ENCODE measurements at places on chromosomes 5 and 9.

DNA sequence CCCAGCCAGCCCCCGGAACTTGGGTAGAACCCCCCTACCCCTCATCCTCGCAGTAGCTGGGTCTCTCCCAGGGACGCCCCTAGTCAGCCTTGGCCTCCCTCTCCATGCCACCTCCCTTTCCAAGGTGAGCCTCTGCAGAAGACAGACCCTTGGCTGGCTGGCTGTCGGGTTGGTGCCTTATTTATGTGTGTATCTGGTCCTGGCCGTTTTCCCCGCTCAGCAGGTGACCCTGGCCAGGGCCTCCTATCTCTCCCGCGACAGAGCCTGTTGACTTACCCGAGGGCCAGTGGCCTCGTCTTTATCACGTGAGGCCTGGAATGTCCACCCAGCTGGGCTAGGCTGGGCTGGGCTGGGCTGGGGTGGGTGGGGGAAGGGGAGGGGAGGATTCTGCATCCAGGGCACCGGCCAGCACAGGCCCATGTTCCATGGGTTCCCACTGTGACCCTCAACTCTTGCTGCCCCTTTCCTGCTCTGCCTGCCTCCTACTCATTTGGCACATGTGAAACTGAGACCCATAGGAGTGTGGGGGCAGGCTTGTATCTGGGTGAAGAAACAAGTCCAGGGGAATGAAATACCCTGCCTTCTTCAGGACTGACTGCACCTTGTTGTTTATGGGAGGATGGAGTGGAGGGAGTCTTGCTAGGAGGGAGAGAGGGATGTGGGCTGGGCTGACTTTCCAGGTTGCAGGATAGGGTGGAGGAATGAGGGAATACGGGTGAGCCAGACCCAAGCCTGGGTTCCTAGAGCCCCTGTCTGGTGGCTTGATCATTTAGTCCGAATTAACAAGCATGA is 3.1 kb downstream of the CXXC5 start:
- no peak for DNase-seq

GRCh38 chr5:90503596-90503995 is 25.8 kb downstream of the LYSMD3 start:
- no peak for DNase-seq

- peak; percentile 68 for DNase-seq
These were observed 27.6 kb downstream of the IL7R start for GRCh38 chr5:35884191-35884769.

GRCh38 chr5:127298036-127298429 is 7.4 kb downstream of the MEGF10 start:
- no peak for DNase-seq

DNA sequence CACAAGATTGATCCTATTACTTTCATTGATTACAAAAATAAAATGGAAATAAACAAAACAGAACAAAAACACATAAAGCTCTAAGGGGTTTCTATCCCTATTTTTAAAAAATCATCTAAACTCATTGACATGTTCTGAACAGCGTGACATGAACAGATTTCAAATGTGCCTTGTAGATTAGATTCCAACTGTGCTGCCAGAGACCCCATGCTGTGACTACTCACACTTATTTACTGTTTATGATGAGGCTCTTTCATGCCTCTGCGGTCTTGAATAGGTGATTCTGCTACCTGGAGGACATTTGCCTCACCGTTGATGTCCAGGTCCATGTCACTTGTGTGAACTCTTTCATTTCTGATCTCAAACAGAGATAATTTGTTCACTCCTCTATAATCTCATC is 990.2 kb downstream of the CDH12 start:
- no peak for DNase-seq

- DNase-seq = no peak
These were observed 80.7 kb upstream of the MPDZ start for GRCh38 chr9:13360188-13360587.

GRCh38 chr5:111069839-111070238 is 1.7 kb upstream of the TSLP start:
- DNase-seq = no peak

DNA sequence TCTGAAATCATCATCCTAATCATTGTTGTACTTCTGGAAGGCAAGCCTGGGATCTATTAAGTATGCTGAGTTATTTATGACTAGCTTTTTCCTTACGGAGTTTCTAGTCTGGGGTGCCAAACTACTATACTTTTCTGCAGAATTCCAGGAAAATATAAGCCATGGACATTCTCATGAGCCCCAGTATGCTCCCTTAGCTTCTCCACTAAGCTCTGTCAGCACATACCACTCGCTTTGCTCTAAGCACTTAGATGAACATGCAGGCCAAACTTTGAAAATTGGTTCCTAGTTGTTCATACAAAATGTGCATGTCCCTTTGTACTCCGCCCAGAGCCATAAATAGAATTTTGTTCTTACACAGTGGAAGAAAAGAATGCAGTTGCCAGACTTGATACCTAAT is 284.6 kb downstream of the ARRDC3 start:
- no peak for DNase-seq

DNA sequence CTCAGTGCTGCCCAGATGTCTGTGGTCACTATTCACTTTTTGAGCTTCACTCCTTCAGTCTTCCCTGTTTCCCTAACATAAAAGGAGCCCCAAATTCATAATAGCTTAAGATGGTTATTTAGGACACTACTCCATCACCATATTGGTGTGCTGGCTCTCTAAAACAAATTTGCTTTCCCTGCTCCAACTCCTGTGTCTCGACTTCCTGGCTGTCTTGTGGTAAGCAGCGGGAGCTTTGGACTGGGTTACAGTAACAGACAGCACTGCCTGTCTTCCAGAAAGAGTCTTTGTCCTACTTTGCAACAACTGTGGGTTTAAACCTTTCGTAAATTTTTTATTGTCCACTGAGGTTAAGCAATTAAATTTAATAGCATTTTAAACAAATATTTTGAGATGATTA is 389.4 kb downstream of the CDH9 start:
- no peak for DNase-seq

- DNase-seq = no peak
These were observed 636.2 kb upstream of the CCNG1 start for GRCh38 chr5:162801235-162801634.

DNA sequence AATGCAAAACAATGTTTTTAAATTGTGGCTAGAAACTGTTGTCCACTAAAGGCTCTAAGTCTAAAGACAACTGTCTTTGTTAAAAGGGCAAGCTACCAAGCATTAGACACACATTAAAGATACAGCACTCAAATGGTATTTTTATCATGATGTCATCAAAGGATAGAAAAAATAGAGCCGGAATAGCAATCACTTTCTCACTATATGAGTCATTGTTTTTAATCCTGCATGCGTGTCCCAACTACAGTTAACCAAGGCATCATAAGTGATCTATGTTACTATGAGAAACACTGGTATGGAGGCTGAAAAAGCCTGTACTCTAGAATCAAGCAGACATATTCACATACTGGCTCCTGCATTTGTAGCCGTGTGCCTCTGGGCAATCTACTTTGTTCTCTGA is 1.9 kb upstream of the PJA2 start:
- peak; percentile 92 for DNase-seq

DNA sequence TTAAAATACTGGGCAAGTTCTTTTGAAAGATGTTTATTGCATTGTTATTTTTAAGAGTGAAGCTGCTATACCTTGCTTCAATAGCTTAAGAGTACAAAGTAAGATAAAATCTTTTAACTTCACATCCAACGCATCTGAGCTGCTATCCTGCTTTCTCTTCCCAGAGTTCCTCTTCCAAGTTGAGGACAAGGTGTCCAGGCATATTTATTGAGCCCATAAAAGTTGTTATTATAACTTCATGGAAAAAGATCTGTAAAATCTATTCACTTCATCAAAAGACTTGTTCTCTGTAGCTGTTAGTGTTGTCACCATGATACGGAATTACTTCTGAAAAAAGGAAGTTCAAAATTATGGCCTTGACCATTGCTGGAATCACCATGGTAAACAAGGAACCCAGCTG is 306.2 kb upstream of the ELAVL2 start:
- no peak for DNase-seq

DNA sequence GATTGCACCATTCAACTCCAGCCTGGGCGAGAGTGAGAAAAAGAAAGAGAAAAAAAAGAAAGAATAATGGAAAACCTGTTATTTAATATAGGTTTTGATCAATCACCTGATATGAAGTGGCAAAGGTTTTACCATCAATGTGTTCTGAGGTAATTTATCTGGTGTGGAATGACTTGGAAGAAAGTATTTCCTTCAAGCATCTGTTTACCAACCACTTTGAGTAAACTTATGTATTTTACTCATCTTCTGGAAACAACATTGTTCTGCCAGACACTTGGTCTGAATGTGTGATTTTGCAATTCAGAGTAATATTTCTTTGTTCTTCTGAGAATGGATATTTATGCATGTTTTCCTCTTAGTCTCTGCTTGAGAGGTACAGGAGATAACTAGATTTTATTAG is 24.3 kb downstream of the KIF2A start:
- DNase-seq = no peak

- no peak for DNase-seq
These were observed 117.5 kb upstream of the MTAP start for GRCh38 chr9:21684831-21685362.

- peak; percentile 84 for DNase-seq
These were observed 203.0 kb upstream of the TUT7 start for GRCh38 chr9:86557063-86557766.

DNA sequence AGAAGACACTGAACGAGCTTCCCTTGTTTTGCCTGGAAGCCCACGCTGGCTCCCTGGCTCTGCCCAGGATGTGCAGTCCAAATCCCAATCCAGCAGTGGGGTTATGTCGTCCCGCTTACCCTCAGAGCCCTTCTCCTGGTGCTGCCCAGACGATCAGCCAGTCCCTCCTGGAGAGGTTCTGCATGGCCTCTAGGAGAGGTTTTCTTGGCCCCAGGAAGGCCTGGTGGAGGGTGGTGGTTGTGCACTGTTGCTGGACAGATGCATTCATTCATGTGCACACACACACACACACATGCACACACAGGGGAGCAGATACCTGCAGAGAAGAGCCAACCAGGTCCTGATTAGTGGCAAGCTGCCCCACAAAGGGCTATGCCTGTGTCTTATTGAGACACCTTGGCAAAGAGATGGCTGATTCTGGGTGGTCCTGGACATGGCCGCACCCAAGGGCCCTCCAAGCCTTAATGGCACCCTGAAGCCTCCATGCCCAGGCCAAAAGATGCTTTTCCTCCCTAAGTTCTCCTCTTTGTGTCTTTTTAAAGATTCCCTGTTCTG is 10.5 kb upstream of the OLFM1 start:
- DNase-seq = no peak

DNA sequence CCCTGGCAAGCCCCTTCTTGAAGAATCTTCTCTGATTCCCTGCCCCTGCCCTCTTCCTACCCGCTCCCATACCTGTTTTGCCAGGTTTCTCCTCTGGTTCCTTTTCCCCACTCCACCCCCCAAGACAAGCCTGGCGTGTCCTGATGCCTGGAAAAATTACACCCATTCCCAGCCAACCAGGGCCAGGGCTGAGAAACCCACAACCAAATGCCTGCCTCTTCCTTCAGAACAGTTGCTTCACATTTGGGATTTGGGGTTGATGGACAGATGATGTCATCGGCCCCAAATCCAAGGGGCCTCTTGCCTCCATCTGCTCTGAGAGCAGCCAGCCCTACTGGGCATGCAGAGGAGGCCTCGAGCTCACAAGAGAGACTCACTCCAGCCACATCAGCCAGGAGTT is 8.8 kb upstream of the NEK6 start:
- DNase-seq = no peak

DNA sequence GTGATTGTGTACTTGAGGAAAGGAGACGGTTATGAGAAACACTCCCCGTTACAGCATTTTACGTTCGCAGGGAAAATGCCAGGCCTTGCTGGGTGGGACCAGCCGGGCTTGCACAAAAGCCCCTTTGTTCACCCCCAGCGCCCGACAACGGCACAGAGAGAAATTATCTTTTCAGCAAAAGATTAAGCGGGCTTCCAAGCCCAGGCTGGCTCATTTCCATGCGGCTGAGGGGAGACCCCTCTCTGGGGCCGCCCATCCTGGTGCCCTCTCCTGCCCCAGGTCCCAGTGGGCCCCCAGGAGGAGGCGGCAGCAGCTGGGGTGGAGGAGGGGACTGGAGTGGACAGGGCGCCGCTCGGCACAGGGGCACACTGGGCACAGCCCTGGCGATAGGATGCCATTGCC is 50.8 kb upstream of the NOTCH1 start:
- DNase-seq = no peak

DNA sequence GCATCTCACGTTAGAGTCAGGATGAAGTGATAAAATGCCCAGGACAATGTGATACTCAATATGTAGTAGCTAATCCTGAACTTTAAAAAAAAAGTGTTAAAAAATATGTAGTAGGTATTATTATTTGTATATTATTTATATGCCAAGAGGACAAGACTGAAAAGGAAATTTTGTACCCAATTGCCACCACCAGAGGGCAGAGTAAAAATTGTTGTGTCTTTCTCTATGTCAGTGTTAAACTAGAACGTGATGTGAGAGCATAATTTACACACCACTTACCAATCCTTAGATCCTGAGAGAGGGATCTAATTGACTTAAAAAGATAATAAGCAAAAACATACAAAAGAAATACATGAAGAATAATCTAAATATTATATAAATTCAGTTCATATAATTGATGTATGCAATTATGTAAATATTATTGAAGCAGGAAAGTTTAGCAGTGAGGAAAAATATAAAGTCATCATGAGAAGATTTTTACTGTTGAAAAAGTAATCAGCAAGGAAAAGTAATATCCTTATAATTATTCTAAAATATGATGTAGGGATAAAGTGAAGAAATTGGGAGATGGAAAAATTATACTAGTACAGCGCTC is 288.9 kb downstream of the RAB3C start:
- DNase-seq = no peak

- DNase-seq = no peak
These were observed 77.0 kb downstream of the ANKRD55 start for GRCh38 chr5:56155992-56156584.

- DNase-seq = no peak
These were observed 26.4 kb upstream of the SLC6A19 start for GRCh38 chr5:1175015-1175414.

DNA sequence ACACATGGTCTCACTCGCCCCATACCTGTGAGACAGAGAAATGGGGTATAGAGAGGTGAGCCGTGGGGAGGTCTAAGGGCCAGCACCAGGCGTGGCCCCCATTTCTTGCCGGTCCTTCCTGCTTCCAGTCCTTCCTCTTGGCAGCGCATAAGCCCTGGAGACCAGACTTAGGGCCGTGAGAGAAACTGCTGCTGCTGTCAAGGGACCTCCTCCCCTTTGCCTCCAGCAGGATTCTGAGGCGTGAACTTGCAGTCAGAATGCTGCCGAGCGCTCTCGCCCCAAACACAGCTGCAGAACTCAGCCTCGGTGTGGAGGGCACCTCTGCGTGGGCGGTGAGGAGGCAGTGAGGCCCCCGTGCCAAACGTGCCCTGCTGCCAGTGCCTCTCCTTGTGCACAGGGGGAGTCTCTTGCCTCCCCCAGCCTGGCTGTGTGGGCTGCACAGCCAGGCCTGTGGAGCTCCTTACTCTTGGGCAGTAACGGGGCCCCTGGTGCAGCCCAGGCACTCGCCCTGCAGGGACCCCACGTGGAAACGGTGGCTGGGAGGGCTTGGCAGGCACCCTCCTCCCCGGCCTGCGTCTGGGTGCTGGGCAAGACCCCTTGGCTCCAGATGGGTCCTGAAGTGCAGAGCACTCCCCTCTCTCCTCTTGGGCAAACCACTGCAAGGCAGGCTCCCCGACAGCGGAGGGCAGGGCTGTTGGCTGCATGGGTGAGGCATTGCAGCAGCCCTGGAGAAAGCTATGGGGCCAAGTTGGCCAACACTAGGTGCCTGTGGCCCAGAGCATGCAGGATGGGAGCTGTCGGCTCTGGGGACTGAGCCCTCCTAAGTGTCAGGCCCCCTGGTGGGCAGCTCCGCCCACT is 85.4 kb downstream of the RXRA start:
- DNase-seq = no peak
